ENCODE measurements at places on chromosomes 2 and 18.

DNA sequence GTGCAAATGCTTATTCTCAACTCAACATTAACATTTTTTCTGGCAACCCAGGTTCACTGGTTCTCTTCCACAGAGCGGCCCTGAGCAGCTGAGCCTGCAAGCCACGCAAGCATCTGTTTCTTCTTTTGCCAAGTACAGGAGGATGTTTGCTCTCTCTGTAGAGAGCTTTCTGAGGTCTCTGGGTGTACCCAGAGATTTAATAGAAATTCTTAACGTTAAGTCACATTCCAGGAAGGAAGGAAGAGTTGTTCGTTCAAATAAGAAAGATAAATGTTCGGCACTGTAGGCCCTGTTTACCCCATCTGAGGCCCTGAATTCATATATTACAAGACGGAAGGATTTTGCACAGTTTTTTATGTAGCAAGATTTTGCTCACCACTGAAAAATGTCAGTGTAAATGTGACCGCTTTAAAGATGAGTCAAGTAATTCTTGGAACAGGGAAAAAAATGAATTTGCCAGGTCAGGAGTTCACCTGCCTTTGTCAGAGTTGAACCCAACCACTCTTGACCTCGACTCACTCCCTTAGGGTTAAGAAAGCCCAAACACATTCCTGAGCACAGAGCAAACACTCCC is 30.1 kb downstream of the KCTD18 start:
- peak; percentile 89 for DNase-seq

DNA sequence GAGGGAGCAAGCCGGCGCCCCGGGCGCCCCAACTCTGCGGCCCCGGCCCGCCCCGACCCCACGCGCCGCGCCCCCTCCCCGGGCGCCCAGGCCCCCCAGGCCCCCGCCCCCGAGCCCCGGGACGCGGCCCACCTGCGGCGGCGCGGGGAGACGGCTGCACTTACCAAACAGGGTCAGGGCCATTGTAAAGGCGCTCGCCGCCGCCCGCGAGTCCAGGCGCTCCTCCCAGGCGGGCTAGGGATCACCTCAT is 526 bp downstream of the CHN1 start:
- no peak for DNase-seq

GRCh38 chr2:86453836-86454235 is 12.7 kb downstream of the KDM3A start:
- peak; percentile 41 for DNase-seq

DNA sequence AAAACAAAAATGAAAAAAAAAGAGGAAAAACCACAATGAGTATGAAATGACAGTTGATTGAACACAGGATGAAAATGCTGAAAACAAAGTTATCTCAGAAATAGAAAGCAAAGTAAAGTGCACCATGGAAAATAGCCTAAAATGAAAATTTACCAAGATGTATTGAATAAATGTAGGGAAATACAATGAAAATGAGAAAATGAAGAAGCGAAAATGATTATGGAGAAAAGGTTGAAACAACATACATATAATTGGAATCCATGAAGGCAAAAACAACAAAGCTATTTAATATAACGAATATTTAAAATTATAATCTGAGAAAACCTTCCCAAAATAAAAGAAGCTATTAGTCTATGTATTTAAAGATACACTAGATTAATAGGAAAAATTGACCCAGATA is 147.4 kb downstream of the TMEM18 start:
- DNase-seq, result no peak

- DNase-seq, result no peak
These were observed 33.5 kb upstream of the RAB27B start for GRCh38 chr18:54794823-54795222.

Measured in LHCN-M2 (cell line).